Breast epithelium (tissue), 4 donors: ENCODE measurements at places on chromosomes 12 and 14. TPM values are rescaled to one million over a fixed set of nuclear protein-coding genes. Genes with fewer than 3 reads are reported as not detected.

The LYSET gene
- 11.4 TPM for total RNA-seq

DNA sequence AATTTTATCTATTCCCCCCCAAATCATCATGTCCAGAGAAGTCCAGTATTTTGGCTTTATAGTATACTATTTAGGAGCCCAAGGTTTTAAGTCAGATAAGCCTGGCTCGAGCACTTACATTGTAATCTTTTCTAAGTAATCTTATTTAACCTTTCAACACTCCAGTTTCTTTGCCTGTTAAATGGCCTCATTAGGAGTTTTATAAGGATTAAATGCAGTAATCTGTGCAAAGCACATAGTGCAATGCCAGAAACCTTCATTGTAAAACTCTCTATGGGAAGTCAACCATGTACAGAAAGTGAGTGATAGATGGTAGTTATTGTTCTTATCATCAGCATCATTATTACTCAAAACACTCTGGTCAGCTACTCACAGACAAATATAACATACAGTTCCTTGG, 1330.4 kb downstream of the SLC16A7 start:
- DNase-seq: no peak

The FAM90A1 gene
- 0.29 TPM for total RNA-seq

The CCDC196 gene
- total RNA-seq: not detected

GRCh38 chr12:80632835-80633234, 74.6 kb upstream of the MYF6 start:
- DNase-seq: no peak

The CBLN3 gene
- 1.6 TPM for total RNA-seq

The ST8SIA1 gene
- 11.1 TPM for total RNA-seq

DNA sequence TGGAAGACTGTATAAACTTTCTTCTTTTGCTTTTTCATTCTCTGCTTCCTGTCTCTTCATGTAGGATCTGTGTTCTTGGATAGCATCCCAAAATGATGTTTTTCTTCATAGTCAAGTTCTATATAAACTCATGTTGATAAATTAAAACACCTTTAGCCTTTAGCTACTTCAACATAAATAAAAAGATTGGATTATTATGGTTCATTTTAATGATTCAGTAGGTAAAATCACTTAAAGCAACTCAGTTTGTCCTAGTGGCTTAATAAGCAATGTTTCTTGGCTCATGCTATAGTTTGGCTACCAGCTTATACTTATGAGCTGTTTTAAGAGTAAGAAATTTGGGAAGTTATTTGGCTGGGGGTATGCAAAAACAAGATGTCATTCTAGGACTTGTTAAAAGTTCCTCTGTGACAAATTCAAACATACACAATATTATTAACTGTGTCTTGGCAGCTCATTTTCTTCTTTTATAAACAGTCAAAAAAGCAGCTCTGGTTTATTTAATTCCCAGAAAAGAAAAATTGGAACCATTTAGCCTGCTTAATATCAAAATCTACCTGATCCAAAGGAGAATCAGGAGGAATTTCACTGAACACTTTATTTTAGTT, 111.4 kb downstream of the TMTC3 start:
- DNase-seq: no peak

DNA sequence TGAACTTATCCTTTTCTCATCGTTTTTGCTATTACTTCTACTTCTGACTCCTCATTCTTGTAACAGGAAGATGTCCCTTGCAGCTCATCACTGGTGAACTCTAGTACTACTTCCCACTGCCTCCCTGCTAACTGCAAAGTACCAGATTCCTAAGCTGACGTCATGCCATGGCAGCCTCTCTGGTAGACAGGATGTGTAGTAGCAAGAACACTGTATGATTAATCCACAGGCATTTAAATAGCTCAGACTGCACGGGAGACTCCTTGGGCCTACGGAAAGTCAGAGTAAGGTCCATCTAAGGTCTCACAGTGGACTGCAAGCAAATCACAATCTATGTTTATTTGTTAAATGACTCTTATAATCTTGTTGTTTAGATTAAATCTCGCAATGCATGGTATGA, 43.5 kb downstream of the DNAI7 start:
- no peak for DNase-seq

- DNase-seq: no peak
These were observed 190.4 kb upstream of the FAR2 start for GRCh38 chr12:28958553-28959195.
